HFFc6 (cell line): ENCODE measurements at places on chromosomes 3 and 15.

DNA sequence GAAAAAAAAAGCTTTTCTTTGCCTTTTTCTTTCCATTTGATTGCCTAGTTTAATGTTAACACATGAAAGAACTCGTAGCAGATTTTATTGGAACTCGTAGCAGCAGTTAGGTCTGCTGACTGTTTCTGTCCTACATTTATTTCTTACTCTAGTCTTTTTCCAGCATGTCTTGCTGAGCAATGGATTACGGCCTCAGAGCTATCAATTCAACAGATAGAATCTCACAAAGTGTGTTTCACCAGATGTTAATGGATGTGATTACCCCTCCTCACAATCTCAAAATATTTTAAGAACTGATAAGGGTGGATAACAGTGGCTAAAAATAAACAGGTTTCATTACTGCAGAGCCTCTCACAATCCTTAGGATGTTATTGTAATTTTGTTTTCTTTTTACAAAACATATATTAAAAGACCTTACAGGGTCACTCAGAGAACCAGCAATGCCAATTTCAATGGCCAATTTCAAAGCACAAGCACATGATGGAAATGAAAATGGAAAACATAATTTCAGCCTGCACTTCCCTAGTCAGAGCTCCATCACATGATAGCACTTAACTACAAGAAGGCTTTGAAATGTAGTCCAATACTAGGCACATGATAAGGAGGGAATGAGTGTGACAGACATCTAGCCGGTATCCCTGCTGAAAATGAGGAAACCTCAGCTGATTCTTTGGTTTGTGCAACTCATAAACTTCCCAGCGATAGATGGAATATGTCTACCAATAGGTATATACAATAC is 838.1 kb upstream of the SEMA6D start:
- no peak for DNase-seq

GRCh38 chr15:75694241-75695182 is 18.1 kb downstream of the CSPG4 start:
- peak; percentile 99 for DNase-seq

DNA sequence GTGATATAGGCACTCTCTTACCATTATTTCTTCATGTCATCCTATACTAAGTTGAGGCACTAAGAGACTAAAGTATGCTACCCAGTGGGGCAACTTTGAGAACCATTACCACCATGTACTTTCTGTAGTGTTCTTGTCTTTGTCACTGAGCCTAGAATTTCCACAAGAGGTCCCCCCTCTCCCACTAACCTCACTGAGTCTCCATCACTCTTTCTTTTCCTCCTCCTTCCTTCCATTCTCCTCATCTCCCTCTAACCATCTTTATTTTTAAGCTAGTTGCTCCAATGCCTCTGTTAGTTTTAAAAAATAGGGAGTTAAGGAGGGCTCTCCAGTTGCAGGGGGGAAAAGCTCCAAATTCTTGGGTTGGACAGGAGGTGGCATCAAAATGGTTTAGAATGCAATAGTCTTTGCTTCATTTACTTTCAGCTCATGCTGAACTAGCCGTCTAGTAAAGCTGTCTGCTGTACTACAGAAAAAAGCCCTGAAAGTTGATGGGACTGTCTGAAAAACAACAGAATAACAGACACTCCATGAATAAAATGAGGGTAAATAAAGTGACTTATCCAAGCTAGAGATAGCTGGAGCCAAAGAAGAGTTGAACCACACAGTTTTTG is 85.1 kb upstream of the MYRIP start:
- DNase-seq: no peak

DNA sequence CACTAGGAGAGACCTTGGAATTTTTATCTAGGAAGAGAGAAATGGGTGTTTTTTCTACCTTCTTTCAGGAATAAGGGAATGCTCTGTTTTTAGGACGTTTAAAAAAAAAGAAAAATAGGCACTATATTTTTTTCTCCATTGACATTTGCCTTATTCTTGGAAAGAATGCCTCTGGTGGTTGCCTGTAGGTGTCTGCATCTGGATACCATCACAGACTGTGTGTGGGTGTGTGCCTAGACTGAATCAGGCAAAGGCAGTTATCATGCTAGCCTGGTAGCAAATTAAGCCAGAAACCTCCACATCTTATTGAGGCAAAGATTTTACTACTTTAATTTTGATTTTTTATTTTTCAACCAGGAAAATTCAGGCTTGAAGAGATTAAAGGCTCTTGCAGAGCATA is 513.6 kb upstream of the KCNMB2 start:
- peak; percentile 2 for DNase-seq

DNA sequence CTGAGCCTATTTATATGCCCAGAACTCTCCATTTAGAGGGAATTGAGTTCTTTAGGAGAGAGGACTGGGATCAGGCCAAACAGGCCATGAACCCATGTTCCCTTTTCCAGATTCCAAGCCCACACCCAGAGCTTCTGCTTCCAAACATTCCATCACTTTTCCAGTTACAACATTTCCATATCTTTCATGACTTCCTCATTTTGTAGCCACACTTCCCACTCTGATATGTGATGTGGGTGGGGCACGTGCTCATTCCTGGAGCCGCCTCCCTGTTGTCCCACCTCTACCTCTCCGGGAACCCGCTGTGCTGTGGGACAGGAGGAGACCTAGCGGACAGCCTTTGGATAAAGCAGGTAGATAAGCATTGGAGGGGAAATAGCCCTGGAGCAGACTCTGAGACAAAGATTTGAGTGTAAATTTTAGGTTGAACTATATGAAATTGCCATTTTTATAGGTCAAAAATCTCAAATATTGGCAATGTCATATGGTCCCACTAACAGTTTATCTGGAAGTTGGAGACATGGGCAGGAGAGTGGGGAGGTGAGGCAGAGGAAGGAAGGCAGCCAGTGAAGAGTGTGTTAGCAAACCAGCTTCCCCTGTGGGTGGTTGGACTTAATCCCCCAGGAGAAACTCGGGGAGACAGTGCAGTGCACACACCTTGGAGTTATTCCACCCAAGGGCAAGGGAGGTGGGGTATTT is 31.8 kb downstream of the CYP8B1 start:
- no peak for DNase-seq

DNA sequence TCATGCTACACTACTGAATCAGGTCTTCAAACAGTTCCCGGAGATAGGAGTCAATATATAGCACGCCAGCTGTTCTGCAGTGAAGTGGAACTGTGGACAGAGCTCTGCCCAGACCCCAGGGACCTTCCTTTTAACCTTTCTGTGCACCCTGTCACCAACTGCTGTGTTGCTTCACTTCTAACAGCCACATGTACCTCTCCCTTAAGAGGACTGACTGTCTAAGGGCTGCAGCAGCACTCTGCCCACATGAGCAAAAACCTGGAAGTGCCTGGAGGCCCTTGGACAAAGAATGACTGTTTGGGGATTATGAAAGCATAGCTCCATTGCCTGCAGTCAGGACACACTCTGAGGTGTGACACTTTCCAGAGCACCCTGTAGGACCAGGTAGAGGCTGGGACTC is 88.3 kb upstream of the CTNNB1 start:
- DNase-seq: no peak

GRCh38 chr15:74294010-74294409 is 57.9 kb downstream of the CCDC33 start:
- DNase-seq: no peak

GRCh38 chr3:64184621-64185020 is 40.6 kb downstream of the PRICKLE2 start:
- peak; percentile 44 for DNase-seq

- DNase-seq: no peak
Observed at GRCh38 chr3:167843886-167844285, 108.4 kb downstream of the SERPINI1 start.

DNA sequence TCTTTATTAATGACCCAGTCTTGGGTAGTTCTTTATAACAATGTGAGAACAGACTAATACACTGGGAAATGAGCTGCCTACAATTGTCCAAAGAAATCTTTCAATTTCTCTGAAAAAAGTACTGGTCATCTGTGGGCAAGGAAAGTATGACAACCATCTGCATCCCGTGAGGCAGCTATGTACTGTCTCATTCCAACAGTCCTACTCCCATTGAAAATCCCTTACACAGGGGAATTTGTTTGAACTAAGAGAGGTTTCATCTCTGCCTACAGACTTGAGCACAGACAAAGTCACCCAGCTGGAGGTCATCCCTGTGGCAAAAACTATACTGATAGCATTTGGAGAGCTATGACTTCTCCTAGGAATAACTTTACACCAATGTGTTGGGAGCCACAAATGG is 27.1 kb downstream of the SHC4 start:
- peak; percentile 84 for DNase-seq

GRCh38 chr15:25410649-25411048 is 28.2 kb downstream of the UBE3A start:
- DNase-seq: no peak

DNA sequence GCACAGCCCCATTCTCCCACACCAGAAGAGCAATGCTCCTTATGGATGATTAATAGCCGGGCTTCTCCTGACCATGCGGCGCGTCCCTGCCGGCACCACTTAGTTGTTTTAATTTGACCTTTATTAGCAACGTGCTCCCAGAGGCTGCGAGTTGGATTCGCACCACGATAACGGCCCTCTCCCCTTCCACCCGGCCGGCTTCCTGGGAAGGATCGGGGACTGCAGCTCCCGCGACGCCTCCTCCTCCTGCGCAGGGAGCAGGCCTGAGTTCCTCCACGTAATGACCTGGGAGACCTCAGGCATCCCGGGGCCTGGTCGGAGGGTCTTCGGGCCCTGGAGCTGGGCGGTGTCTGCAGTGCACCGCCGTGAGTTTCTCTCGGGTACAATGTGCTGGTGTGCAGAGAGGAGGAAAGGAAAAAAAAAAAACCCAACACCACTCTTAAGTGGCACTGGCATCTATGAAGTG is 243.3 kb upstream of the TOPAZ1 start:
- no peak for DNase-seq

- no peak for DNase-seq
Observed at GRCh38 chr3:27730774-27731659, 8.9 kb upstream of the EOMES start.

DNA sequence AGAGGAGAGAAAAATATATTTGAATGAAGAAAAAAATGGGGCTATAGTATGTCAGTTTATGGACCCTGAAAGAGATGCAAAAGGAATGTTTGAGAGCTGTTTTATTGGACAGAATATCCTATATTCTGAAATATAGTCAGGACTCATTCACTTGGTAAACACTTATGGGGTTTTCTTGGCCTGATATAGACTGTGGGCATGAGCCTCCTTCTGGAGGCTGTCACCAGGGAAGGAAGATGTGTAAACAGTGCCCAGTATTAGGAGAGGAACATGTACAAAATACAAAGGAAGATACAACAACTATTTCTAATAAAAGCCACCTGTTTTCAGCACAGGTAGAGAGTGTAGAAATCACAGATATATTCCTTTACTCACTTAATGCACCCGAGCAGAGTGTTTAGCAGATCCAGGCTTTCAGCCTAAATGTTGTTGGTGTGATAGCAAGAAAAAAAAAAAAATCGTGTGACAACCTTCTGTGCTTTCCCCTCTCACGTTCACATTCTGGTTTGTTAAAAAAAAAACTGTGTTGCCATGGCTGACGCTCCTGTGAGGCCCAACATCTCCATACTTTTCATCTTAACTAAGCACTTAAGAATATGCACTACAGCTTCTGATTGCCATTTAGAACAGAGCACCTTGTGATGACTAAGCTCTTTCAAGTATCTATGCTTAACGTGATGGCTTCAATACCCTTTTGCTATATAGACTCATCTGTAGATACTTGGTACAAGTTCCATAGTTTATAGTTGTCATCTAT is 134.1 kb downstream of the MBNL1 start:
- no peak for DNase-seq

- DNase-seq: no peak
Observed at GRCh38 chr3:135103917-135104316, 308.9 kb downstream of the EPHB1 start.

DNA sequence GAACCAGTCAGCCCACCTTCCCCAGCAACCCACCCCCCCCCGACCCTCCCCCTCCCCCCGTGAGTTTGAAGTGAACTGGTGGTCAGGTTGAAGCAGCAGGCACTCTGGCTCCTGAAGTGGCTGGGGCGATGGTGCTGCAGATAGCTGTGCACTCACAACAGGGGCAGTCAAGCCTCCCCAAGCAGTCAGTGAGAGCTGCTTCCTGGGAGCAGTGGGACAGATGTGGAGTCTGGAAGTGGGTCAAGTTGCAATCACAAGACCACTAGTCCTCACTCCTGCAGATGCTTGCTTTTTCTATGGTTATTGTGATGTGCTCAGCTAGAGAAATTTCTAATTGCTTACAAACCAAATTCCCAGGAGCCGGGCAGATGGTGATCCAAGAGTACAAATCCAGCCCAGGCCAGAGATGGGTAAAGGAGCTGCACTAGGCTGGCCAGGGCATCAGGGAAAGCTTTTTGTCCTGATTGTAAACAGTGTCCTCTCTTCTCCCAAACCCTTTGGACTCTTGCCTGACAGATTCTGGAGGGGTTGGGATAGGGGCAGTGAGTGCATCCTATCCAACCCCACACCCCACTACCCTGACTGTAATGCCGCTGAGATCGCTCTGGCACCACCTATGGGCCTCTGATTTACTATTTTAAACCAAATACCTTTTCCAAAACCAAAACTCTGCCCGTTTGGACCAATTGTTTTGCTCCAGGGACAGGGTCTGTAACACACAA is 9.8 kb upstream of the CLPX start:
- DNase-seq: no peak

- DNase-seq: no peak
Observed at GRCh38 chr3:111128884-111129283, 57.3 kb downstream of the NECTIN3 start.

DNA sequence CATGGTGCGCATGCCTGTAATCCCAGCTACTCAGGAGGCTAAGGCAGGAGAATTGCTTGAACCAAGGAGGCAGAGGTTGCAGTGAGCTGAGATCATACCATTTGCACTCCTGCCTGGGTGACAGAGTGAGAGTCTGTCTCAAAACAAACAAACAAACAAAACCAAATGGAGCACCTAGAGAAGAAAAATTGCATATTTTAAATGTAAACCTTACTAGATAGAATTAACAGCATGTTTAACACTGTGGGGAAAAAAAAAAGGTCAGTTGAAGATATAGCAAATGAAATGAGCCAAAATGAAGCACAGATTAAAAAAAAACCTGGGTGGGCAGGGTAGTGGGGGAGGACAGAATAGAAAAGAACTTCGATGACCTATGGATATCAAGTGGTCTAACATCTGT is 7.3 kb downstream of the PPP1R14D start:
- no peak for DNase-seq

- no peak for DNase-seq
Observed at GRCh38 chr3:35800960-35801459, 161.7 kb downstream of the ARPP21 start.

GRCh38 chr15:83275412-83275811 is 9.1 kb downstream of the BNC1 start:
- DNase-seq: peak; percentile 53

DNA sequence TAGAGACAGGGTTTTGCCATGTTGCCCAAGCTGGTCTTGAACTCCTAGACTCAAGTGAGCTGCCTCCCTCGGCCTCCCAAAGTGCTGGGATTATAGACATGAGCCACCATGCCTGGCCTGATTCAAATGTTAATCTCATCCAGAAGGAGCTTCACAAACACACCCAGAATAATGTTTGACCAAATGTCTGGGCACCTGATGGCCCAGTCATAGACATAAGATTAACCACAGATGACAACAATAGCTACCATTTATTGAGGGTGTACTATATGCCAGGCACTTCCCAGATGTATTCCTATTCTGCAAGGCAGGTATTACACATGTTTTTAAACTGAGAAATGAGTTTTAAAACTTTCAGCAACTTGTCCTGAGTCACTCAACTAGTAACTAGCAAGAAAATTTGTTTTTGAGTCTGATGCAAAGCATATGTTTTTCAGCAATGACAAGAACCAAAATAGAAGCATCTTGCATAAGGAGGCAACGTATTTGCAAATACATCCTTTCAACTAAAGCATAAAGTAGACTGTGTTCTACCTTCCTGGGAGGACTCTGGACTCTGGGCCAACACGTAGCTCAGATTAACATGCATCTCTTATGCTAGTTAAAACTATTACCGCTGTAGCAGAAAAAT is 8.1 kb upstream of the SPG21 start:
- DNase-seq: no peak
